Stimulated activated CD8-positive, alpha-beta memory T cell treated with anti-CD3 and anti-CD28 coated beads, Interleukin-15, amount 100 ng/mL, for 48 hours (primary cell): ENCODE measurements at places on chromosomes 7 and 10.

- DNase-seq = no peak
Measured at GRCh38 chr10:70135684-70136083, 3.1 kb upstream of the AIFM2 start.

- DNase-seq = no peak
Measured at GRCh38 chr10:54067361-54067760, 733.7 kb downstream of the PCDH15 start.

DNA sequence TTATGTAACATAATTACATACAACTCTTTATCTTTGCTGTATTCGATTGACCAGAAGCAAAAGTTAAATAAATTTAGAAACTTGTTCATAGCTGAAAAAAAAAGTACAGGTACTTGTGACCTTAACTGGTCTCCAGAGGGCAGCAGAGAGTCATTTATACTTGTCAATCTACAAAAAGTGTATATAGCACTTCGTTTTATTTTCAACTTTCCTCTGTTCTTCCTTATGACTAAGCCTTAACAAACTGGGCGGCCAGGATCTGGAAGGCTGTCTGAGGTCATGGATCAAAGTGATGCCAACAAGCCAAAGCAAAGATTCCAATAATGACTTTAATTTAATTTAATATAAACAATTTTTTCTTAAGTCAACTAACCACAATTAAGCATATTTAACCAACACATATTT lies 29.8 kb downstream of the C10orf67 start:
- no peak for DNase-seq

DNA sequence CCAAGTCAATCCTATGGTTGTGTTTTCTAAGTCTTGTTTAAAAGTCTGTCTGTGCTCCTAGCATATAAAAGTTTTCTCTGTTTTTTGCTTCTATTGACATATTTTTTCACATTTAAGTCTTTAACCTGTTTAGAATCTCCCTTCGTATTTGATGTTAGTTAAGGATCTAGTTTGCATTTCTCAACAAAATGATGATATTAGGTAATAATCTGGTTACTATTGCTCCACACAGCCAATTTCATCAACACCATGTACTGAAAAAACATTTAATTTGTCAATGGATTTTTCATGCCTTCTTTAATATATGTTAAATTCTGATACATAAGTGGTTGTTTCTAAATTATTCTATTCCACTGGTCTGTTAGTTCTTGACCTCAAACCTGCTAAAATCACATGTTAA lies 17.5 kb upstream of the TSGA13 start:
- no peak for DNase-seq

DNA sequence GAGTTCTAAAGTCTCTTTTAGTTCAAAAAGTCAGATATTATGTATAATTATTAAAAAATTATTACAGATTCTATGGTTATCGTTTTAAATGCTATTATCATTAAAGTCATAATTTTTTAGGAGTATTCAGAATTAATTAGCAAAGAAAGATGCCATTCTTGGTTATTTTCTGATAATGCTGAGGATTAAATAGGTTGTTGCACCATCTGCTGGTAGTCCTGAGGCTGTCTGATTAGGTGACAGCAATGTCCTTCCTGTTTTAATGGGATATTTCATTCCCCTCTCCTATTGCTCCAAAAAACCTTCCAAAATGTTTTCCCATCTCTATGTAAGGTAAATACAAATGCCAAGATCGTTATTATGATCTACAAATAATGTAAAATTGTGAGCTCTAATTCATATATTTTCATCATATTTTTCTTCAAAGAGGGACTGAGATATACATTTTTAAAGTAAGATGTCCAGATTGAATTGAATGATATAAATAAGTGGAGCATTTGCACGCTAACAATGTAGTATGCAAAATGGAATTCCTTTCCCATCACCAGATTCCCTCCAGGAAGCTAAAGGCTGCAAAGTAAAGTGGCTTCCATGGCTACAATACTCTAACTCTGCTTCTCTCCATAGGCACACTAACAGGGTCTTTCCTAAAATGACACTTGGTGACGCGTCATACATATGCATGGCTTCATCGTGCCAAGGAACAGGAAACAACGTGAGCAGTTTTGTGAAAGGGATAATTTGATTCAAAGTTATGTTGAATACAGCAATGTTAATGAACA lies 58.8 kb upstream of the AKR1E2 start:
- DNase-seq = no peak

DNA sequence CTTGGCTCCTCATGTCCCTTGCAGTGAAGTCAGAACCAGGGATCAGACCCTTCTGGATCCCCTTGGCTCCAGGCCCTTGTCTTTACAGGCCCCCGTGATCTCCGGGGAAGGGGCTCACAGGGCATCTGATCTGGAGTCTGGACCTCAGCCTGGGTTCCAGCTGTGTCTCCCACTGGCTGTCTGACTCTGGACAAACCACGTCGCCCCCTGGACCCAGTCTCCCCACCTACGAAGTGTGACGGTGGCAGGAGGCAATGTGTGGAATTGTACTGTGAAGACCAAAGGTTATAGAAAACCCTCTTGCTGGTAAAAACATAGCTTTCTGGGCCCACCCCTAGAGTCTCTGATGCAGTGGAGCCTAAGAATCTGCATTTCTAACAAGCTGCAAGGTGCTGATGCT lies 15.5 kb upstream of the C10orf71 start:
- DNase-seq = no peak

- DNase-seq = no peak
Measured at GRCh38 chr10:123150986-123151736, 3.0 kb upstream of the BUB3 start.

- DNase-seq = no peak
Measured at GRCh38 chr7:151566897-151567320, 47.2 kb upstream of the RHEB start.

- no peak for DNase-seq
Measured at GRCh38 chr10:3757638-3758490, 27.1 kb downstream of the KLF6 start.

DNA sequence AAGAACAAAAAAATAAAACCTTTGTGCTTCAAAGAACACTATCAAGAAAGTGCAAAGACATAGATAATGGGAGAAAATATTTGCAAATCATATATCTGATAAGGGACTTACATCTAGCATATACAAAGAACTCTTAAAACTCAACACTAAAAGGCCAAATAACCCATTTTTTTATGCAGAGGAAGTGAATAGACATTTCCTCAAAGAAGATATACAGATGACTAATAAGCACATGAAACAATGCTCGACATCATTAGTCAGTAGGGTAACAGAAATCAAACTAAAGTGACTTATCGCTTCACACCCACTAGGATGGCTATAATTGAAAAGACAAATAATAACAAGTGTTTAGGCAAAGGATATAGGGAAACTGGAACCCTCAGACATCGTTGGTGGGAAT lies 78.0 kb downstream of the MALSU1 start:
- DNase-seq = no peak

GRCh38 chr10:113128450-113129070 lies 178.5 kb downstream of the TCF7L2 start:
- DNase-seq = no peak
